ENCODE measurements at places on chromosomes 16 and 17. TPM values are rescaled to one million over a fixed set of nuclear protein-coding genes. Genes with fewer than 3 reads are reported as not detected.

The CDC6 gene
- polyA plus RNA-seq: 23.3 TPM

The MYH1 gene
- 0.03 TPM for polyA plus RNA-seq

The TPPP3 gene
- polyA plus RNA-seq: 60.0 TPM

The THOC6 gene
- polyA plus RNA-seq: 28.5 TPM

The NARF gene
- polyA plus RNA-seq: 94.5 TPM

The IL34 gene
- polyA plus RNA-seq: 1.2 TPM

The CCL8 gene
- 0.16 TPM for polyA plus RNA-seq

The RAB34 gene
- polyA plus RNA-seq: 181 TPM

The FOXL1 gene
- 24.2 TPM for polyA plus RNA-seq
